Astrocyte of the cerebellum (primary cell): ENCODE measurements at places on chromosomes 1 and 21.

GRCh38 chr1:10430216-10431069 is at the start of gene CENPS:
CENPS (plus strand) TSS chr1:10430433; CDS start chr1:10430518, 85 bp downstream.
- peak; percentile 77 for DNase-seq

DNA sequence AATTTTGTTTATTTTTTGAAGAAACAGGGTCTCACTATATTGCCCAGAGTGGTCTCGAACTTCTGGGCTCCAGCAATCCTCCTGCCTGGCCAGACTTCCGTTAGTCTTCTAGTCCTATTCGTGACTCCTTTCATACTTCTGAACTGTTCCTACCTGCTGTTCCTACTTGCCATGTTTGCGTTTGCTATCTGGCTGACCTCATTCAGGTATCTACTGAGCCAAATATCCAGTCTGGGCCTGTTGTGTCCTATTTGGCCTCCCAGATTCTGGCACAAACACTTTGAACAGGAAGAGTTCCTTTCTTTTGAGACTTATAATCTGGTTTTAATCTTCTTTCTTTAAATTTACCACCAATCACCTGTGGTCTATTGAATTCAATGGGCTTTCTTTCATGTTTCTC is 6.9 kb upstream of the NR1I3 start:
- no peak for DNase-seq

- no peak for DNase-seq
Observed at GRCh38 chr1:248752161-248753028, 3.2 kb downstream of the LYPD8 start.

DNA sequence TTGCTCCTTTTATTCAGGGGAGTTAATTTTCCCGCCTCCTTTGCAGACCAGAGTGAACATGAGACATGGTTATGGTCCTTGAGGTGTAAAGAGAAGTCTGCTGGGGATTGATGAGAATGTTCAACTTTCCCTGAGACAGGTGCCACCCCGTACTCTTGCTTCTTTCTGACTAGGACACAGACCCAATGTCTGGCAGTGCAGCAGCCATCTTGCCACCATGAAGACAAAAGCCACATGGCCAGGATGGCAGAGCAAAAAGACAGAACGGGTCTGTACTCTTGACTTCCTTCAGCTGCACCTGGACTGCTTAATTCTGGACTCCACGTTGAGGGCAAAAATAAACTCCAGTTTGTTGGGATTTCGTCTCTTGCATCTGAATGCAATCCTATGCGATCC is 54.1 kb downstream of the KLHDC7A start:
- no peak for DNase-seq

DNA sequence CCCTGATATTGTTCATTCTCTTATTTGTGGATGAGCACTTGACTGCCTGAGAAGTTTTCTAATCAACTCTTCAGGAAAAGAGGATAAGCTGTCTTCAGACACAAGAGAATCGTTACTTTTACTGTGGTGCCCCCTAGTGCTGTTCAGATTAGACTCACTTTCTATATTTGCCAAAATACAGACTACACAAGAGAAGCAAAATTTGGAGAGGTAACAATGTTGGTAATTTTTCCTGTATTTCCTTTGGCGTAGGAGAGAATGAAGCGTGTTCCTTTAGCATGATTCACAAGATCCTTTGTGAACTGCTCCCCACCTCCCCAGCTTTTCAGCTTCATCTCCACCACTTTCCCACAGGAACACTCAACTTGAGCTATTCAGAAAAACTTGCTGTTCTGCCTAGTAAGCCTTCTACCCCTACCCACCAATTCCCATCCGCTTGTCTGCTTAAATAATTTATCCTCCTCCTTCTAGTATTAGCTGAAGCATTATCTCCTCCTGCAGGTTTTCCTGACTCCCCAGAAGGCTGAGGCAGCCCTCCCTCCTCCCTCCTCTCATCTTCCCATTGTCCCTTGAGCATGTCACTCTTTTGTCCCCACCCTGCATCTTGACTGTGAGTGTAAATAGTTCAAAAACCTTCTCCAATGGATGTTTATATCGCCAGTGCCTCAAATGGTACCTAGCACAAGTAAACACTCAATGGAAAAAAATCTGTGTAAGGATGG is 4.5 kb downstream of the TNFSF4 start:
- DNase-seq: peak; percentile 91

DNA sequence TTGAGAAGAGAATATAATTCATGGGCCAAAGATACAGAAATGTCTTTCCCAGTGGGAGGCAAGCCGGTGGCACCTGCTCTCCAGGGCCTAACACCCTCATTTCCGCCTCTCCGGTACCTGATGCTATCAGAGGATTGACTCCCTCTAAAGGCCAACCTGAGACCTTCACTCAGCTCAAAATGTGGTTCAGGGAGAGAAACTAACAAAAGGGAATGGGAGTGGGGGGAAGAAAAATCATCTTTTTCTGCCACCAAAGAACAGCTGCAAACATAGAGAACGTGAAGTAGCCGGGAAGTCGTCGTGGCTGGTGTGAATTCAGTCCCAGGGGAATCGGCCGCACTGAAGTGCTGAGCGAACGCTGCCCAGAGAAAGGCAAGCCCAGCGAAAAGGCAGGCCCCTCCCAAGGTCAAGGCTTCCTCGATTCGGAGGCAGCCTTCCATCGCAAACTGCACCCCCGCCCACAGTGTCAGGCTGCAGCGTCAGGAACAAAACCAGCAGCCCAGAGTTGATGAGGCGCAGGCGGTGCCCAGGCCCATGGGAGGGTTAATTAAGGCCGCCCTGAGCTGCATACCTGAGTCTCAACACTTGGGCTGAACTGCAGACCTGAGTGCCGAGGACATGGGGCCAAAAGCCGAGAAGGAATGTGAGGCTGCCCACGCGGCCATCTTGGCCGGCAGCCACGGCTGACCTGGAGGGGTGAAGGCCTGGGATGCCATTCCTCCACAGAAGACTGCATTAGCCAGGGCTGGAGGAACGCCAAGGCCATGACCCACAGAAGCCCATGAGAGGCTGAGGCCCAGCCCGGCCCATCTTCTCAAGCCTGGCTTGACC is 160.2 kb downstream of the PSMG1 start:
- no peak for DNase-seq

- no peak for DNase-seq
Observed at GRCh38 chr21:38631206-38631605, 132.9 kb upstream of the ERG start.

DNA sequence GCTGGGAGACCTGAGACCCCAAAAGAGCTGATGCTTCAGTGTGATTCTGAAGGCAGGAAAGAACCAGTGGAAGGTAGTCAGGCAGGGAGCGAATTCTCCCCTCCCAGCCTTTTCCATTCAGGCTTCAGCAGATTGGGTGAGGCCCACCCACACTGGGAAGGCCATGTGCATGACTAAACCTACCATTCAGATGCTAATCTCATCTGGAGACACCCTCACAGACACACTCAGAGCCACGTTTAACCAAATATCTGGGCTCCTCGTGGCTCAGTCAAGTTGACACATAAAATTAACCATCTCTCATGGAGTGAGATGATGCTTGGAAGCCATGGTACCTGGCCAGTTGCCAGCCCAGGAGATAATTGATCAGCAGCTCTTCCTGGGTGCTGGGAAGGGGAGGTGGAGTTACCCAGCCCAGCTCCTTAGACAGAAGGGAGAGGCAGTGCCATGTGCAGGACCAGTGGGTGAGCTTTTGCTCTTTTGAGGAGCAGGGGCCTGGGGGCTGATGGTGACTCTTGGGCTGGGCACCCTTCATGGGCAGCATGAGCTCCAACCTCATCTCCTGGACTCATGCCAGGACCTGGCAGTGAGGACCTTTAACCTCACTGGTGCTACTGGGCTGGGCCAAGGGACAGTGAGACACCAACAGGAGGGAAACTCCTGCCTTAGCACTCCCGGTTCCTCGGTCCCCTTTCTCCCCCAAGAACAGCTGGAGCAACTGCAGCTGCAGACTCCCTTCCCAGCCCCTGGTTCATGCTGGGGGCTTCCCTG is 89.0 kb upstream of the ACTL8 start:
- no peak for DNase-seq
